Heart left ventricle (tissue), 16 donors: ENCODE measurements at places on chromosomes 1 and 21.

DNA sequence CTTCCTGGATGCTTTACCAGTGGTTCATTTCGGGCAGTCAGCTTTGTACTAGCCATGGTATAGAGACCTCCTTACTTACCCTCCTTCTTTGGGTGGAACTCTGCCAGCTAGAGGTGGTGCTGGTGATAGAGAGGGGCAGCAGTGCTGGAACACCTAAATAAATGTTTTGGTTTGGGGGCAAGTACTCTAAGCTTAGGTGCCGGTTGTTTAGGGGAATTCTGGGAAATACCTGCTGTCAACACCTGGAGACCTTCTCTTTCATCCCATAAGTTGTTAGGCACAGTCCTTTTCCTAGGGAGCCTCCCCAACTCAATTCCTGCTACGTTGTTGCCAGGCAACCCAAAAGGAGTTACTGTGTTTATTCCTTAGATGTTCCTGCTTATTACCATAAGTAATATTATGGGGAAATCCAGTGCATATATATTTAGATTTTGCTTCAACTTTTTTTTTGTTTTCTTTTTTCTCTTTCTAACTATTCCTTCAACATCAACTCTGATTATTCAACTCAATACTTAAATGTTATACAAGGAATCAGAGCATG, 16.9 kb downstream of the SCP2 start:
- H3K4me1 ChIP-seq, result no peaks in the 10 kb centered on the region
- DNase-seq, result no peak
- no peak overlapping the region for H3K27ac ChIP-seq

GRCh38 chr1:232017057-232017456, 390.5 kb downstream of the DISC1 start:
- H3K4me1 ChIP-seq, result peaks cover 7% of the 10 kb centered on the region
- DNase-seq, result no peak

DNA sequence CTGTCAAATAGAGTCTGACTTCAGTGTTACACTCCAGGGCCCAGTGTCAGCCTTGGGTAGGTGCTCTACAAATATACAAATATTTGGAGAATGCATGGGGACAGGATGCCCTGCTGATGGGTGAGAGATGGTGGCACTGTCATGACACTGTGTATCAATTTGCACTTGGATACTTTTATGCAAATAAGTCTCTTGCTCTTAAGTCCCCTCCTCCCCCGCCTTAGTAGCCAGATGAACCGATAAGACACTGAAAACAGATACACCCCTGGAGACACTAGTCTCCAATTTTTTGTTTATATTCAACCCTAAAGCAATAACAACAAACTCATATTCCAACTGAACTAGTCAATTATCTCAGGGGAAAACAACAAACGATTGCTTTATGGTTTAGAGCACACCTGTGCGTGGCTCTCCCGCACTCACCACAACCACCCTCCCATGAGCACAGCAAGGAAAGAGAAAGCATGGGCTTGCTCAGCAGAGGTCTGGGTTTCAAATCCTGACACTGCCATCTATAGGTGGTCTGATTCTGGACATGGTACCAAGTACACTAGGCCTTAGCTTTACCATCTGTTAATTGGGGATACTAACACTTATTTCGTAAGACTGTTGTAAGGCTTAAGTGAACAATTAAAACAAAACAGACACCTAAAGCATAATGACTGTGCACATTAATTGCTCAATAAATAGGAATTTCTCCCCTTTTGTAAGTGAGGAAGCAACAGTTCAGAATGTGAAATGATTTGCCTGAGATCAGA, 50.3 kb downstream of the HIVEP3 start:
- no peaks in the 10 kb centered on the region for H3K36me3 ChIP-seq
- DNase-seq, result no peak
- H3K4me3 ChIP-seq, result no peak overlapping the region
- H3K4me1 ChIP-seq, result peaks cover 8% of the 10 kb centered on the region

DNA sequence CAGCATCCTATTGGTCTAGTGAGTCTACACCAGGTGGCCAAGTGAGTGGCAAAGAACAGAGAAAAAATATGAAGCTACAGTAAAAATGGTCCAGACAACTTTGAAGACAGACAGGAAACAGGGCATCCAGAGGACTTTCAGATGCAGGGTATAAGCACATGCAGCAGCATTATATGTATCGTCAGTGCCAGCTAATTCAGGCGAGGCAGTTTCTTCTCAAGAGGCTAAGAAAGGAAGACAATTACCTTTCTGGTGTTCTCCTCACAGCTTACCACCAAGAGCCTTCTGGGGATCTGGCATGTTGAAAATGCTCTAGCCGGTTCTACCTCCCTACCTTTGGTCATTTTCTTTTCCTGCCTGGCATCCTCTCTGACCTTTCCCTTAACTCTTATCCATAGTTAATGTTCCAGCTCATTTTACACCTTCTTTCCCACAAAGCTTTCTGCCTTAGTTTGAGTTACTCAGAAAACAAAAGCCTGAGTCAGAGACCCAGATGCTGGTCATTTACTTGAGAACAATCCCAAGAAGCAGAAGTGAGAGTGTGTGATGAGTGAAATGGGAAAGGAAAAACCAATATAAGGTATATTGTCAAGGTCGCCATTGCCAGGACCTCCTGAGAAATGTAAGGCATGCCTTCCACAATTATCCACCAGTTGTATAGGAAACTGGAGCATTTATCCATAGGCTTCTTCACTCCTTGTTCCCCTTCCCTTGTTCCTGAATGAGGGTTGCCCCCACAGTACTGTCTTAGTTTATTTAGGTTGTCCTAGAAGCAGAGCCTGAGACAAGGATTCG, 444.1 kb downstream of the PLPP3 start:
- no peak overlapping the region for H3K27ac ChIP-seq
- no peak for DNase-seq
- H3K27me3 ChIP-seq, result no peaks in the 10 kb centered on the region

GRCh38 chr1:112887599-112888283, 68.3 kb downstream of the SLC16A1 start:
- H3K4me3 ChIP-seq, result no peak overlapping the region
- DNase-seq, result no peak
- no peak overlapping the region for H3K27ac ChIP-seq
- peaks cover 3% of the 10 kb centered on the region for H3K4me1 ChIP-seq
- H3K27me3 ChIP-seq, result no peaks in the 10 kb centered on the region

DNA sequence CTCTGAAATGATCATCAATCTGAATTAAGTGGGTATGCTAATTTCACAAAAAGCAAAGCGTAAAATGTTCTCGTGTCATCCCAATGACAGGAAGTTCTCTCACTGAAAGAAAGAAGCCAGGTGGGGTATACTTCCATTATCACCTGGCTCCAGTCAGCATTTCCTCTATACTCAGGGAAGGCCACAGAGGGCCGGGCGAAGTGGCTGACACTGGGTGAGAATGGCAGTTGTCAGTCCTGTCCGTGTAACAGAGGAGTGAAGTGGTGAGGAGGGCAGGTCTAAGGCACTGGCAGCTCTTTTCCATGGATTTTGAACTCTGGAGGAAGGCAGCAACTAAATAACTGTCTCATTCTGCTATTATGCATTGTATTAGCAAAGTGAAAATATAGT, 60.4 kb downstream of the CAPN2 start:
- peak; percentile 7 for DNase-seq
- no peaks in the 10 kb centered on the region for H3K27me3 ChIP-seq
- no peak overlapping the region for H3K4me3 ChIP-seq
- H3K4me1 ChIP-seq, result peaks cover 47% of the 10 kb centered on the region
- peak overlapping the region; percentile 84 for H3K27ac ChIP-seq
- peaks cover 81% of the 10 kb centered on the region for H3K36me3 ChIP-seq

- H3K4me1 ChIP-seq, result peaks cover 8% of the 10 kb centered on the region
- H3K27me3 ChIP-seq, result no peaks in the 10 kb centered on the region
- H3K36me3 ChIP-seq, result no peaks in the 10 kb centered on the region
- H3K4me3 ChIP-seq, result no peak overlapping the region
These were observed 51.1 kb downstream of the SIM2 start for GRCh38 chr21:36749935-36750575.

DNA sequence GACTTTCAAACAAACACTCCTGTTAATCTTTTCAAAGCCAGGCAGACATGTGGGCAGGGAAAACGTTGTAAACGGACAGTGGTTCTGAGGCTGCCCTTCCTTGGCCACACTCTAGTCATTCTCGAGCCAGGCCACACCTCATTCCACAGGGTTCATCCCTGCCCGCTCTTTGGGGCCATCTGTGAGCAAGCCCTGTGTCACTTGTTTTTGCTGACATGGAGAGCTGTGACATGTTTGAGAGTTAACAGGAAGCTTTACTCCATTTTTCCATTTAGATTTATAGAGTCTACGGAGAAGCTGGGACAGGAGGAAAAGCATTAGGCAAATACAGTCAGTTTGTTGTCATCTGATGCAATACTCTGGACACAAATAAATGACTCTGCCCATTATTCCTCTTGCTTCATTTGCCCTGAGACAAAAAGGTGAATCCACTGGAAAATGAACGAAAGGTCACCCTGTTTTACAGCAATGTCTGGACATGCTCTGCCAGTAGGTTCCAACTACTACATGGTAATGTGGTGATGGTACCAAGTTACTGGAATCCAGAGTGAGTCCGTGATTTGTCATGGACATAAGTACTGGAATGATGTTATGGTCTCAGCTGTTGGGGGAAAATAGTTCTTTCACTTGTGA, 126.9 kb downstream of the CLIC6 start:
- H3K4me3 ChIP-seq, result no peak overlapping the region
- H3K27me3 ChIP-seq, result no peaks in the 10 kb centered on the region
- H3K36me3 ChIP-seq, result no peaks in the 10 kb centered on the region
